ENCODE measurements at places on chromosomes 3 and 15. TPM values are rescaled to one million over a fixed set of nuclear protein-coding genes. Genes with fewer than 3 reads are reported as not detected.
A peak's percentile ranks its signal among the peaks of the same experiment; 100 is the strongest.

GRCh38 chr15:34266751-34267150 is 41.9 kb downstream of the EMC4 start:
- no peak for DNase-seq
- H3K4me3 ChIP-seq: no peak overlapping the region

GRCh38 chr3:184085389-184085852 is 11.4 kb upstream of the HTR3E start:
- H3K4me1 ChIP-seq: no peaks in the 10 kb centered on the region
- DNase-seq: no peak
- peaks cover 3% of the 10 kb centered on the region for H3K27me3 ChIP-seq
- peaks cover 2% of the 10 kb centered on the region for H3K36me3 ChIP-seq

DNA sequence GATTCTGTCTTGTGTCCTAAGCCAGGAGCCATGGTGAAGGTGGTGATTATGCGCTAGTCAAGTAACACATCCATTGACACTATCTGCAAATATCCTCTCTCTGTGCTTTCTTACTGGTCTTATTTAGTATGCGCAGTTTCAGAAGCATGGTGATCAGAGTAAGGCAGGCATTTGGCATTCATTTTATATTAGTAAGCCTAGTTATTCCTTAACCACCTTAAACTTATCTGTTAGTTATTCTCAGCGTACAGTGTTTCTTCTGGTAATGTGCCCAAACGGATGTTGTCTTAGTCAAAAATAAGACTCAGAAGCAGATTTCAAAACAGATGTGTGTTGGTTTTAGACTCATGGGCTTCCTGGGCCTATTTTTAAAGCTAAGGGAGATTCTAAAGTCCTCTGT is 329.2 kb downstream of the GRM7 start:
- H3K27ac ChIP-seq: no peak overlapping the region
- no peaks in the 10 kb centered on the region for H3K4me1 ChIP-seq
- no peaks in the 10 kb centered on the region for H3K36me3 ChIP-seq

DNA sequence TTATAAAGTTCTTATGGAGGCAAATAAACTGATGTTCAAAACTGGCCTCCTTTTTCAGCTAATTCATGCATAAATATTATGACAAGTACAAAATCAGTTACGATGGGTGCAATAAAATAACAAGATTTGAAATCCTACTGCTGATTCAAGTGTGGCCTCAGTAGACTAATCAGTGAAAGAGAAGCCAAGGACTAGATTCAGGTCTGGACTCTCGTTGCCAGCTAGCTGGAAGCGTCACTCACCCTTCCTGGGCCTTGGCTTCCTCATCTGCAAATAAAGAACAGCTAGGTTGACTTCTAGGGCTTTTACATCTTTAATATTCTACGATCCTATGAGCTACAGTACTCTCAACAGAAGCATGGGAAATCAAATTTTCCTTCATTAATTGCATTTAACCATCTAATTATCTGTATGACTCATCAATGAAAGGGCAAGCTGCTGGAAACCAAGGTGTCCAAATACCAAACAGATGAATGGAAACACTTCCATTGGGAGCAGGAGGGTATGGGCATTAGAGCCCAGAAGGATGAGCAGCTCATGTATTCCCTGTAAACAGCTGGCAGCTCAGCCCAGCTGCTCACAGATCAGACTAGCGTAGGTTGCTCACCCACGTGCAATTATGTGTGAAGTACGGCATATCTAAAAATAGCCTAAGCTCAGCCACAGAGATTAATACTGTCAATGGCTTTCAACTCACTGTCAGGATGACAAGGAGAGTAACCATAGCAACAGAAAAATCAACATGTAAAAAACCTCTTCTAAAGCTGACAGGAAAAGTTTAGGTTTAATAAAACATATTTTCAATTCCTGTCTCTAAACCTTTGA is 294.8 kb downstream of the PLCL2 start:
- no peak overlapping the region for H3K4me3 ChIP-seq
- no peak for DNase-seq
- peaks cover 2% of the 10 kb centered on the region for H3K36me3 ChIP-seq
- H3K27ac ChIP-seq: peak overlapping the region; percentile 45
- H3K4me1 ChIP-seq: peaks cover 31% of the 10 kb centered on the region

DNA sequence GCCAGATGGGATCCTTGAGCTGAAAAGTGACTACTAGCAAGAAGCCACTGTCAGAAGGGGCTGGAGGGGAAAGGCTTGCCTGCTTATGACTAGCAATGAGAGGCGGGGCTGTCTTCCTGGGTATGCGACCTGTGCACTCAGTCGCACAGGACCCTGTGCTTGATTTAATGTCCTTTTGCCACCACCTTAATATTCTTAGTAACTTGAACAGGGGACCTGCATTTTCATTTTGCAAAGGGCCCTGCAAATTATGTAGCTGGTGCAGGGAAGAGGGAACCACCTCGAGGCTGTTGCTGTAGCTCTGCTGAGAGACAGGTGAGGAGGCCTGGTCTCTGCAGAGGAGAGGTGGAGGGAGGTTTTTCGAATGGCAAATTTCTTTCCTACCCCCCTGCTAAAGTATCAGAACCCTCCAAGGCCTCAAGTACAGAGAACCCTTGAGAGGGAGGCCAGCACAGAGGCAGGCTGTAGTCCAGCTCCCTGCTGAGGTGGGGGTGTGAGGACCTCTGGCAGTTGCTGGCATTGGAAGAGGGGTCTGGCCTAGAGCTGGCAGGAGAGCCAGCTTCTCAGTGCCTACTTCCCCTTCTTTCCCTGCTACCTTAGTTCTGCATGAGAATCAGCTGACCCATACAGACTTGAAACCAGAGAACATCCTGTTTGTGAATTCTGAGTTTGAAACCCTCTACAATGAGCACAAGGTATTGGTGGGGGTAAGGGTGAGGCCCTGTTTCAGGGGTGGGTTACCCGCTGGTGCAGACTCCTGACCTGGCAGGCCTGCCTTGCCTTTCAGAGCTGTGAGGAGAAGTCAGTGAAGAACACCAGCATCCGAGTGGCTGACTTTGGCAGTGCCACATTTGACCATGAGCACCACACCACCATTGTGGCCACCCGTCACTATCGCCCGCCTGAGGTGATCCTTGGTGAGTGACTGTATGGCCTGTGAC is 11.4 kb downstream of the CLK3 start:
- H3K27me3 ChIP-seq: no peaks in the 10 kb centered on the region
- no peak for DNase-seq
- peaks cover 26% of the 10 kb centered on the region for H3K36me3 ChIP-seq
- H3K4me1 ChIP-seq: no peaks in the 10 kb centered on the region
- H3K27ac ChIP-seq: no peak overlapping the region
- no peak overlapping the region for H3K4me3 ChIP-seq

DNA sequence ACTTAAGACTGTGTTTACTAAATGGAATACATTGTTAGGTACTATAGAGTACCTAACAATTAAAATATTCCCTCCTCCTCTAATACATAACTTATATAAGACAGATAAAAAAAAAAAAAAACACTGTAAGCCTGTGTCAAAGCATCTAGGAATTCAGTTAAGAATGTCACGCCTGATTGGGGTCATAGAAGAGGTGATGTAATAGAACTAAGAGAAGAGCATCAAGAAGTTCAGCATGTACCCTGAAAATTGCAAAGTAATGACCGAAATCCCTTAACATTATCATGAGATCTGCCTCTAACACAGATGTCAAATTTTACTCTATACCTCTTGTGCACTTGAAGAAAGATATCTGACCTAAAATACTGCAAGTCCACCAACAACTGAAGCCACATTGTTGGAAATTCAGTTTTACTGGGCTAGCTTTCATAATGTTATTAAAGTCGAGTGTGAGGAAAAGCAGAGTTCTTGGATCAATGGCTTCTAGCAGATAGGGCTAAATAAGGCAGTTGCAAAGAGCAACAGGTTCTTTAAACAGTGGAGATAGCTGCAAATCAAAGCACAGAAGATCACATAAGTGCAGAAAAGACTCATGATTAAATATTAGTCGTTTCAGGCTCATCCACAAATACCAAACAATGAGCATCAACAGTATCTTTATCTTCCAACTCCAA is 75.0 kb downstream of the TBL1XR1 start:
- DNase-seq: no peak
- peak overlapping the region; percentile 71 for H3K27ac ChIP-seq
- H3K36me3 ChIP-seq: peaks cover 2% of the 10 kb centered on the region
- no peak overlapping the region for H3K4me3 ChIP-seq
- no peaks in the 10 kb centered on the region for H3K27me3 ChIP-seq

DNA sequence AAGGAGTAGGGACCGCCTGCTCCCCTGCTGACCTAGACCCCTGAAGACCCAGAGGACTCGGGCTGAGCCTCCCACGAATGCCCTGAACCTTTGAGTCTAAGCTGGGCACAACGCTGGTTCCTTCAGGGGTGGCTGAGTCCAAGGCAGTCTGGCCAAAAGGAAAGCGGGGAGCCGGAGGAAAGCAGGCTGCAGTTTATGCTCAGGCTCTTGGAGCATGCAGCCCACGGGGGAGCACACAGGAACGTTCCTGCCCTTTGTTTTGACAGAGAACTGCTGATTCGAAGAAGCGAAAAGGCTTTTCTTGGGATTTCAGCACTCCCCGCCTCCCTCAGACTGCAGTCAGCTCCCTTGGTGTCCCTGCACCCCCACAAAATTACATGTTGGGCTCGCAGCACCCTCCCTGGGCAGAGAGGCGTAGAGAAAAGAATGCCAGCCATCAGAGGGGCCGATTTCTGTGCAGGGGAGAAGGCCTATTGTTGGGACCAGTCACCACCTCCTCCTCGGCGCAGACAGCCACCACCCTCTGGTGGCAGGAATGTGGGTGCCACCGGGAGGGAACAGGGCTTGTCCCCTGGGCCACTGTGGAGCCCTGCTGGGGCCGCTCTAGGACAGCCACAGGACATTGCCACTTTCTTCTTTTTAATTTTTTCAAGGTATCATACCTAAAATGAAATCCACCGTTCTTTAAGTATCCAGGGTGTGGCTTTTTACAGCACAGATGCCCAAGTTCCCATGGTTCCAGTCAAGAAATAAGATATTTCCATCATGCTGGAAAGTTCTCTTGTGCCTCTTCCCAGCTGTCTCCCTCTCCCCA is 72.2 kb downstream of the SMAD6 start:
- no peak overlapping the region for H3K4me3 ChIP-seq
- H3K4me1 ChIP-seq: peaks cover 49% of the 10 kb centered on the region
- peak; percentile 91 for DNase-seq

DNA sequence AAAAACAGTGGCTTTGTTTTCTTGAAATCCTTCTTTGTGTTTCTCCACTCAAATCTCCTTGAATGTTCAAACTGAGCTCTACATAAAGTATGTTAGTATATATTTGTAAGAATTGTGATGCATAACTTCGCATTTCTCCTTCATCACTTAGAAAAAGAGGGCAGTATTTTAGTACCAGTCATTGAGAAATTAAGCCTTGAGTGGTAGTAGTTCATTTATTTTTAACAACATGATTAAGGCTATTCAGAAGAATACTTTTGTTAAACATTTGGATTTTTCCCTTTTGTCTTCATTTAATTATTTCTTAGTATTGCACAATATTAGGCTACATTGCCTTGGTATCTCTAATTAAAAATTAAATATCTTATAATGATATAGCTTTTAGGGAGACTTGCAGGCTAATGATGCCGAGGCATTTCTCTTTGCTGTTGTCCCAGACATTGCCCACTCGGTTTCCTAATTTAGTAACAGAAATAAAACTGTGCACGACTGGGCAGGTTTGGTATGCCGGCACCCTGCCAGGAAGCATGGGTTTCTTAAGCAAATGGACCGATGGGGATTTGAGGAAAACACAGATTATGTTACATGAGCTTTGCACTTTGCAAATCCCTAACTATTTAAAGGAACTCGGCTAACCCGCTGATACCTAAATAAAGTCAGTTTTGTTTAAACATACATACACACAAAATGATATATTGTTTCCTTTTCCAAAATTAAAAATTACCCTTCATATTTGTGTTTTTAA is 54.7 kb downstream of the LRRC28 start:
- H3K27me3 ChIP-seq: no peaks in the 10 kb centered on the region
- peak overlapping the region; percentile 96 for H3K27ac ChIP-seq
- H3K36me3 ChIP-seq: no peaks in the 10 kb centered on the region
- DNase-seq: no peak
- peaks cover 73% of the 10 kb centered on the region for H3K4me1 ChIP-seq

The CLEC3B gene
- total RNA-seq: 47.1 TPM

The MITF gene
- 5.2 TPM for total RNA-seq

The SLC9C1 gene
- not detected for total RNA-seq

The AVEN gene
- 16.5 TPM for total RNA-seq

The KCNAB1 gene
- total RNA-seq: 3.0 TPM

Data from chondrocyte (in vitro differentiated cells).